Muscle of arm (tissue), 14 donors: ENCODE measurements at places on chromosomes 5 and 9. TPM values are rescaled to one million over a fixed set of nuclear protein-coding genes. Genes with fewer than 3 reads are reported as not detected.

The FGD3 gene
- polyA plus RNA-seq, result 2.4 TPM

The SPINK14 gene
- not detected for polyA plus RNA-seq

The DOLK gene
- polyA plus RNA-seq, result 7.9 TPM

The ALDOB gene
- not detected for polyA plus RNA-seq
